Stromal cell of bone marrow (primary cell): ENCODE measurements at places on chromosomes 11 and 22.

DNA sequence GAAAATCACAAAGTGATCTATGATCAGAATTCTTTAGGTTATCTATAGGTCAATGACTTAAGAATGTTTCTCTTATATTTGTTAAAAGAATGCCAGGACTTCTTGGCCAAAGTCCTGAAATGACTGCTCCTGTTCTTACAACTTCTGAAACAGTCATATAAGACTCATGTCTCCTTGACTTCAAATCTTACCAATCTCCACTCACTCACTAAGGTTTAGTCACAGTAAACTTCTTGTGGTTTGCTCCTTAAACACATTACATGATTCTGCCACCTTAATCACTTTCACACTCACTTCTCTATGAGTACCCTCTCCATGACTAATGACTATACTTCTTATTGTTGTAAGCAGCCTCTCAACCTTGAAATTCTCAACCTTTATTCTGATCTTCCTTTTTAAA, 648.7 kb upstream of the CCDC179 start:
- DNase-seq, result peak; percentile 9

GRCh38 chr11:112051768-112052167, 22.0 kb downstream of the PIH1D2 start:
- DNase-seq, result no peak

DNA sequence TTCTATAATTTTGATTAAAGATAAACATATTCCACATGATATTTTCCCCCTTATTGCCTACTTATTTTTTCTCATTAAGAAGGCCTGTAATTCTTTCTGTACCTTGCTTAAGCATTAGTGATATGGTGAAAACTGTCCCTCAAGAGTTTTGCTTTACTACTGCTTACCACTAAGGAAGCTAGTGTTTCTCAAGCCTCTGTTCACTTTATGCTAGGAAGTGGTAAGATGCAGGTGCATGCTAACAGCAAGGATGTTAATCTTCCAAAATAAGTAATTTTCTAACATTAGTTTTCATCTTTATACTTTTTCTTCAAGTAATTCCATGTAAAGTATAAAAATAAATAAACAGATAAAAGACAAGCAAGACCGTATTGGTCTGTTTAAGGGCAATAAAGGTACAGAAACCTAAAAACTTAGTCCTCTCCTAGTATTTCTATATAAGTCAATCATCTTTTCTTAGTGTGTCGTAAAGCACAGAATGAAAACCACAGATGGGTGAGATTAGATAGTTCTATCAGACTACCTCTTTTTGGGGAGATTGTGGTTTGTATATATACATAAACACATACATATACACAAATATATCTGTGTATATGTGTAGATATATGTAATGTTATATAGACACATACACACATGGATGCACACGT, 731.0 kb upstream of the CNTN5 start:
- no peak for DNase-seq

GRCh38 chr11:69726019-69726418, 22.2 kb upstream of the FGF19 start:
- no peak for DNase-seq

- no peak for DNase-seq
Measured at GRCh38 chr11:62535802-62536201, 10.8 kb downstream of the AHNAK start.

DNA sequence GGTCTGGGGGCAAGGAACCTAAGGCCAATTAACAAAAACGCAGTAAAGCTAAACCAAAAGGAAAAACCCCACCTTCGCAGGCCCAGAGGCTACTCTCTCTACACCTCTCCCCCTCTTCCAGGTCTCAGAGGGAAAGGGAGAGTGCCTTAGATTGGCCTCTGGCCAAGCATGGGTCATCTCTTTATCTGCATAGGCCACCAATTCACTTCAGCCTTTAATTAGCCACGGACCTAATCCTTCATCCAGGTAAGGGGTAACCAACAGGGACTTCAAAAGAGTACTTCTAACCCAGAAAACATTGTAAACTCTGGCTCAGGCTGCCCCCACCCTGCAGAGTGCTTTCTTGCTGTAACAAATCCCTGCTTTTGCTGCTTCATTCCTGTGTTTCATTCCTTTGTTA, 9.4 kb downstream of the VSTM5 start:
- no peak for DNase-seq

GRCh38 chr11:126482586-126483108, 127.2 kb downstream of the ST3GAL4 start:
- DNase-seq, result no peak

GRCh38 chr22:37486224-37486845, at the start of gene MFNG:
TSS of gene MFNG (minus strand) at chr22:37486384. CDS start at chr22:37486177, 207 bp downstream.
- no peak for DNase-seq

DNA sequence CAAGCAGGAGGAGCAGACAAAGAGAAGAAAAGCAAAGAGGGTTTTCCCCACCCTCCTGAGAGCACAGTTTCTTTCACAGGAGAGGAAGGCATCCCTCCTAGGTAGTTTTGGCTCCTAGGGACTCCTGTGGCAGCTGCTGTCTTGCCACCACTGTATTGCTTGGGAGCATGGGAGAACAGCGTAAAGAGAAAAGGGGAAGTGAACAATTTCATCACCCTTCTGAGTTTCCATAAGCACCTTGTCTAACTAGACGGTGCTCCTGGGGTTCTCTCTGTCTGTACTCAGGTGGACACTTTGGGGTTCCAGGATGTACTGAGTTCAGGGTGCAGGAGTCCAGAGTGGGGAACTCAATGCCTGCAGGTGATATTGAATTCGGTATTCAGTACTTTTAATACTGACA, 1430.5 kb downstream of the TBC1D22A start:
- no peak for DNase-seq

DNA sequence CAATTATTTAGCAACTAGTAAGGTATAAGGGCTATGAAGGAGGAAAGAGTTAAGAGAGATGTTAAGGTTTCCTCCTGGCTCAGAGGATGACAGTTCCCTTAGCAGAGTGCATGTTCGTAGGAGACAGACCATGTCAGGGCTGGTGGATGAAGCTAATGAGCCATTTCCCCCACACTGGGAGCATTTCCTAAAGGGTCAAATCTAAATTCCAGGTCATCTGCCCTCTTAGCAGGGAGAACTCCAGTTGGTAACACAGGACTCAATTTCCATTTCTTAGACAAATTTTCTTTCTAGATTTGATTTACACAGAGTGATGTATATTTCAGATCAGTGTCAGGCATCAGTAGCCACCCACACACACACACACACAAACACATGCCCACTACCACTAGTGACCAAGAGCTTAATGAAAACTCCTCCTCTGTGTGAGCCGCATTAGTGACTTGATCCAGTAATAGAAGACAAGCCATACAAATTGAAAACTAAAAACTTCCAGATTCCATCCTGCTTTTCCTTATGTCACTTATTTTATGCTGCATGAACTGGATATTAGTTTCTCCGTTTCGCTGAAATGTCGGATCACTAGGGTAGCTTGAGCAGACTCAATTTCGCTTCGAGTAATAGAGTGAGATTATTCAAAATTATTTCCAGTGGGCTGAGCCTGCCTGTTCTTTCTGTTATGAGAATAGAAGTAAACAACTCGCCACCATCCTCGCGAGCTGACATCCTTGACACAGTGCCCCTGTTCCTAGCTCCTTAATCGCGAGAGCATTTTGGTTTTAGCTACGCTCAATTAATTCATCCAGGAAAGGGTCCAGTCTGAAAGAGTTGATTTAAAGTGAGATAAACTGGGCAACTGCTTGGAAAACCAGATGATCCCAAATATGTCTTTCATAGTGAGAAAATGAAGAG, 582.6 kb downstream of the SOX6 start:
- DNase-seq, result no peak

- DNase-seq, result no peak
Measured at GRCh38 chr11:46827995-46828394, 18.1 kb downstream of the CKAP5 start.

- DNase-seq, result no peak
Measured at GRCh38 chr11:63179432-63180041, 35.5 kb upstream of the SLC22A24 start.

DNA sequence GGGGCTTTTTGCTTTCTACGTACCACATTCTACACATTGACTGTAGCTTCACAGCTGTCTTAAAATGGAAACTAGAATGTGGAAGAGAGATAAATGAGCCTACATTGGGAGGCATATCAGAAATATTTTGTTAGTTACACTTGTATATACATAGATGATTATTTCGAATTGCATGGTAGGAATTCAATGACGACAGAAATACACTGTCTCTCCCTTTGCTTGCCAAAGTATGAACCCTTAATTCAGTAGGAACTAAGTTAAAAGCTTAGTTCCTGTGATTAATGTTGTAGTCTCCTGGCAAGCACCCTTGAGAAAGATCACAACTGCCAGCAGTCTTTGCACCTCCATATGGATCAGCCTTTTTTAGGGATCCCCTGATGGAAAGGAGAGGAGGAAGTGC, 10.1 kb downstream of the C11orf87 start:
- no peak for DNase-seq

DNA sequence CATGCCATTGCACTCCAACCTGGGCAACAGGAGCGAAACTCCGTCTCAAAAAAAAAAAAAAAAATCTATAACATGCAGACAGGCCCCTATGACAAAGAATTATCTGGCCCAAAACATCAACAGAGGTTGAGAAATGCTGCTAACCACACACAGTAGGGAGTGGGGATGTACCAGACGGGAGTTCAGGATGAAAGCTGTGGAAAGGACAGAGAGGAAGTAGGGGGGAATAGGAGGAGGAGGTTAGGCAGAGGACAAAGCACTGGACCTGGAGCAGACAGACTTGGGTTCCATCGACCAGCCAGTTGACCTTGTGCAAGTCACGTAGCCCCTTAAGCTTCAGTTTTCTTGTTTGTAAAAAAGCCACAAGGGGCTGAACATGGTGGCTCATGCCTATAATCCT, 12.5 kb downstream of the LRP4 start:
- no peak for DNase-seq

DNA sequence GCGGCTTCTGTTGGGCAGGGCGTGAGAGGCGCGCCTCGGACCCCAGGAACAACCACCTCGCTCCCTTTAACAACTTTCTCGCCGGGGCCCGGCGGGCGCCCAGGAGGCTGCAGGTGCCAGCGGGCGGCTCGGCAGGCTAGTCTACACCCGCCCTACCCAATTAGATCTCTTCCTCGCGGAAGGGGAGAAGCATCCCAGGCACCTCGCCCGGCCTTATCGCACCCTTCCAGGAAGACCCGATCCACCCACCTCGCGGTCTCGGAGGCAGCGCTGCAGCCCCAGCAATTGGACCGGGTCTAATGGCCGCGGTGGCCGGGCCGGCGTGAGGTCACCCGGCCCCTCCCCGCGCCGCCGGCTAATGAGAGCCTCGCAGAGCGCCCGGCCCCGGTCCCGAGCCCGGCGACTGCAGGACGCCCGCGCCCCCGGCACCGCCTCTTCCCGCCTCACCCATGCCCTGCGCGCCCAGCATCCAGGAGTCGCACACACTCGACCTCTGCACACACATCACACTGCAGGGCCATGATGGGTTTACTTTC, at the start of gene PLAAT3:
TSS of gene PLAAT3 (minus strand) at position 298 of the 536 bp plus-strand sequence. CDS start 419 bp downstream, outside the sequence.
- DNase-seq, result no peak

DNA sequence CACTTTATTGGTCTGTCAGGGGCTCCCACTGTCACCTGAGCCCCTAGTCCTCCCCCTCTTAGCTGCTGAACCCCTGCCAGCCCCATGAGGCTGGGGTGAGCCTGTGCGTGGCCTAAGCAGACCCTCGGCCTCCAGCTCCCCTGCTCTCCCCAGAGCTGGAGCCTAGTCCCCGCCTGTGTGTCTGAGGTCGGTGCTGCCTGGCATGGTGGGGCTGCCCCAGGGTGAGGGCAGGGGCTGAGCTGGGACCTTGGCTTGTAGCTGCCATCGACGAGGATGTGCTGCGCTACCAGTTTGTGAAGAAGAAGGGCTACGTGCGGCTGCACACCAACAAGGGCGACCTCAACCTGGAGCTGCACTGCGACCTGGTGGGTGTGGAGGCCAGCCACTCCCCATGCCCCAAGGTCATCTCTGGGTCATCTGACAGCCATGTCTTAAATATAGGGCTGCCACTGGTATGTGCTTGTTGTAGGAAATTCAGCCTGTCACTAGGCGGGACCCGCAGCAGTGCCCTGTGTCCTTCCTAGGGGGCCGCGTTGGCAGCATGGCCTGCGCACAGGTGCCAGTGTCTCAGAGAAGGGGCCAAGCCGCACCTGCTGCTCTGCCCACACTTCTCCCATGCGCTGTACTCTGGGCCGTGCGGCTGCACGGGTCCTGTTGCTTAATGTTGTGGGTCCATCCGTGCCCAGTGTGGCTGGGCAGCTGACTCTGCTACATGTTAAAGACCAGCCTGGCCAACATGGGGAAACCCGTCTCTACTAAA, 21.0 kb downstream of the PPIL2 start:
- DNase-seq, result no peak

GRCh38 chr11:69801513-69802335, 17.5 kb downstream of the FGF3 start:
- DNase-seq, result no peak

- no peak for DNase-seq
Measured at GRCh38 chr11:12110714-12111548, 541 bp downstream of the MICAL2 start.

DNA sequence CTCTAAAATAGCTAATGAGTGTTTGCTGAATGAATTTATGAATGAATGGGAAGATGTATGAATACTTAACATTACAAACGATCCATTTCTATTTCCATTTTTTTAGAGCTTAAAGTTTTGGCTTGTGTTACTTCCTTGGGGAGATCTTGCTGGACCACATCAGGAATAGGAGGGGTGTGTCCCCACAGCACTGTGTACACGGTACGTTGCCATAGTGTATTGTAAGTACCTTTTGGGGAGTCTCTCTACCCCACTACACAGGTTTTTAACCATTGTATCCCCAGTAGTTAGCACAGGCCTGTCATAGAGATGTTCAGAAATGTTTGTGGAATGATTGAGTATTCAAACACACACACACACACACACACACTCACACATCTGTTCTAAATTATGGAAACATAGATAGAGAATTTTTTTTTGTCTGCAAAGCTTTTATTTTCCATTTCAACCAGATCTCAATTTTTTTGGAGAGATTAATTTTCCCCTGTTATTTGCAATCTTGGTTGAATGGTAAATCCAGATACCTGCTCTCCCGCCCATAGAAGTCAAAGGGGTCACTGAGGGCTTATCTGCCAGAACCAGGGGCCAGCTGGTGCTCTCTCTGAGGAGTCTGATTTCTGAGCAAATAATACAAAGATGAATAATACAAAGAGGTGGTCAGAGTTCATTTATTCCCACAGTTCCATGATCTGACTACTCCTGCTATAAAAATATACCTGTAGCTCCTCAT, 471.0 kb downstream of the INSC start:
- DNase-seq, result no peak

DNA sequence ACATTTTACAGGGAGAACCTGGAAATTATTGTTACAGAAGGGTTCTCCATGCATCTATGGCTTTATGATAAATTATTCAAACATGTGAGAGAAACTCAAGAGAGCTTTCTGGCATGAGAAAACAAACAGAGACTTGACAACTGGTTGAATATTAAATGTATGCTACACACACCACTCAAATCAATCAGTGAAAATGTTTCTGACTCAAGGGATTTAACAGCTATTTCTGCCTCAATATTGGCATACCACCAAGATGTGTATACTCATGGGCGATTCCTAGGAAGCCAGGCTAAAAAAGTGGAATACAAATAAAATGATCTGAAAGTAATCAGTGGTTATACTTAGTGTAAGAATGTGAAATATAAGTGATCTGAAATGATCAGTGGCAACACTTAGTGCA, 15.8 kb upstream of the OR51T1 start:
- DNase-seq, result no peak

GRCh38 chr11:130947481-130947880, 31.2 kb upstream of the SNX19 start:
- peak; percentile 3 for DNase-seq

GRCh38 chr22:27089264-27089663, 431.9 kb downstream of the MIAT start:
- DNase-seq, result no peak
